Activated T-helper 17 cell treated with anti-CD3 and anti-CD28 coated beads, Interleukin-2, amount 50 U/mL, for 72 hours (primary cell): ENCODE measurements at places on chromosomes 16 and 17. TPM values are rescaled to one million over a fixed set of nuclear protein-coding genes. Genes with fewer than 3 reads are reported as not detected.

GRCh38 chr17:73481676-73482075 lies 162.6 kb downstream of the SDK2 start:
- H3K4me3 ChIP-seq: no peak overlapping the region
- H3K4me1 ChIP-seq: no peaks in the 10 kb centered on the region
- no peaks in the 10 kb centered on the region for H3K36me3 ChIP-seq
- no peak overlapping the region for H3K27ac ChIP-seq
- peaks cover 8% of the 10 kb centered on the region for H3K27me3 ChIP-seq

The LRRC46 gene
- total RNA-seq: 0.61 TPM

The SLFN12L gene
- 72.2 TPM for total RNA-seq

- H3K4me3 ChIP-seq: no peak overlapping the region
- H3K27me3 ChIP-seq: no peaks in the 10 kb centered on the region
- peaks cover 11% of the 10 kb centered on the region for H3K36me3 ChIP-seq
- ATAC-seq: no peak
Measured at GRCh38 chr16:12122202-12122601, 145.7 kb downstream of the SNX29 start.

GRCh38 chr16:47247690-47248089 lies 103.9 kb upstream of the NETO2 start:
- H3K4me3 ChIP-seq: no peak overlapping the region
- H3K36me3 ChIP-seq: no peaks in the 10 kb centered on the region
- no peak for ATAC-seq
- H3K27ac ChIP-seq: no peak overlapping the region
- H3K27me3 ChIP-seq: no peaks in the 10 kb centered on the region

The CACNG3 gene
- total RNA-seq: not detected

GRCh38 chr16:16007743-16008111 lies 58.3 kb downstream of the ABCC1 start:
- H3K4me1 ChIP-seq: peaks cover 24% of the 10 kb centered on the region
- H3K27ac ChIP-seq: peak overlapping the region; percentile 86
- no peaks in the 10 kb centered on the region for H3K27me3 ChIP-seq
- no peak overlapping the region for H3K4me3 ChIP-seq

DNA sequence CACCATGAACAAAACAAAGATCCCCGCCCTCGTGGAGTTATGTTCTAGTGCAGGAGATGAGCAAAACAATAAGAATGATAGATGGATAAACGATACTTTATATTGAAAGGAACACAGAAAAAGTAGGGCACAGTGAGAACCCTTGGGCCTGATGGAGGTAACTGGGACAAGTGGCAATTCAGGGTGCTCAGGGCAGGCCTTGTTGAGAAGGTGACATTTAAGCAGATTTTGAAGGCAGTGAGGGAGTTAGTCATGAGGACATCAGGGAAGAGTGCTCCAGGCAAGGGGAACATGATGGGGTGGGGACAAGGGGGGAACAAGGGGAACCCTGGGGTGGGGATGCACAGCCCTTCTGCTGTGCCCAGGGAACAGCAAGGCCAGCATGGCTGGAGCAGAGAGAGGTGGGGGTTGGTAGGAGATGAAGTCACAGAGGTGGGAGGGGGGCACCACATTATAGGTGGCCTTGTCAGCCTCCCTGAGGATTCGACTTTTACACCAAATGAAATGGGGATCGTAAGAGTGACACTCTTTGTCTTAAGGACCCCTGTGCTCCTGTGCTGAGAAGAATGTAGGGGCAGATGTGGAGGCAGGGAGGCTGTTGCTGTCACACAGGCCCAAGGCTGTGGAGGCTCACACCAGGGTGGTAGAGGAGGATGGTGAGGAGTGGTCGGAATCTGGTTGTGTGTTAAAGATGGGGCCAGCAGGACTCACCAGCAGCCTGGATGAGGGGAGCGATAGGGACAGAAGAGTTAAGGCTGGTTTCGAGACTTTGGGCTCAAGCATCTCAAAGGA lies 9.2 kb upstream of the PRM1 start:
- H3K27ac ChIP-seq: no peak overlapping the region
- H3K4me1 ChIP-seq: peaks cover 7% of the 10 kb centered on the region
- H3K4me3 ChIP-seq: no peak overlapping the region
- ATAC-seq: no peak

The HOXB7 gene
- 0.95 TPM for total RNA-seq

DNA sequence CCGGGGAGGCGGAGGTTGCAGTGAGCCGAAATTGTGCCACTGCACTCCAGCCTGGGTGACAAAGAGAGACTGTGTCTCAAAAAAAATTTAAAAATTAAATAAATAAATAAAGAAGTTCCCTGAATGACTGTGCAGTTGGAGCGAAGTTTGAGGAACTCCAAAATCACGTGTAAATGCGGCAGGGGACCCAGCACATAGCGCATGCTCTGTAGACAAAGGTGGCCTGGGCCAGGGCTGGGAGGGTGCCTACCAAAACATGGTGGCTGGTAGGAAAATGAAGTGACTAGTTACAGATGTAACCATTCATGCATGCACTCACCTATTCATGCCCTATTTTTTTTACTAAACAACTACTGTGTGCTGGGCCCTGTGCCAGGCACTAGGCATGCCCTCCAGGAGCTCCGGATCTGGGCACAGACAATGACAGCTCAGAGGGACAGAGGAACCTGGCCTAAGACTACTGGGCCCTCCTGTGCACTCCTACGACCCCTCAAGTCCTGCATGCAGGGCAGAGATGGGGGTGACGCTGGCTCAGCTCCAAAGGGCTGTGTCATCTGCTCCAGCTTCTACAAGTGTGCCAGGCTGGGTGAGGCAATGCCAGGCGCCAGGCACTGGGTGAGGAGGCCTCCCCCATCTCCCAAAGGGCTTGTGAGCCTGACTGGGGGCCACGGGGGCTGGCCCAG lies 65.3 kb downstream of the RMI2 start:
- H3K27ac ChIP-seq: no peak overlapping the region
- H3K4me1 ChIP-seq: no peaks in the 10 kb centered on the region
- H3K36me3 ChIP-seq: no peaks in the 10 kb centered on the region
- no peak overlapping the region for H3K4me3 ChIP-seq

DNA sequence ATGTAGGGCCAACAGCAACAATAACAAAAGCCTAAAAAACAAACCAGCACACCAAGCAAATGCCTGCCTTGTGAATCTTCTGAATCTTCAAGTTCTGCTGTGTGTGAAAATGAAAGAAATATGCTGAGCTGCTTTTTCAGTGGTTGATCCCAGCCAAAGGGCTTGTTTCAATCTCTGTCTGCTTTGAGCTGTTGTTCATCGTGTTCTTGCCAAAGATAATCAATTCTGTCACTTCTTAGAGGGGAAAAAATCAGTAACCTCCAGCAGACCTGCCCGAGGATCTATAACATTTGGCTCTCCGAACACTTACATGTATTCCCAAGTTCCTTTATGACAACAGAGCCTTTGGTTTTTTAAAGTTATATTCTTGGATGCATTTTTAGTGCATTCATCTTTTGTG lies 65.9 kb downstream of the VPS35L start:
- H3K36me3 ChIP-seq: peaks cover 54% of the 10 kb centered on the region
- no peak overlapping the region for H3K4me3 ChIP-seq
- H3K4me1 ChIP-seq: no peaks in the 10 kb centered on the region
- no peak overlapping the region for H3K27ac ChIP-seq
- H3K27me3 ChIP-seq: no peaks in the 10 kb centered on the region
- ATAC-seq: no peak

GRCh38 chr17:73305845-73306836 lies 5.7 kb downstream of the CDC42EP4 start:
- no peak overlapping the region for H3K4me3 ChIP-seq
- no peaks in the 10 kb centered on the region for H3K36me3 ChIP-seq
- no peaks in the 10 kb centered on the region for H3K4me1 ChIP-seq
- no peak for ATAC-seq

The ZNF624 gene
- total RNA-seq: 3.4 TPM

GRCh38 chr17:45301674-45302073 lies 15.1 kb downstream of the MAP3K14 start:
- H3K36me3 ChIP-seq: peaks cover 89% of the 10 kb centered on the region
- H3K4me1 ChIP-seq: peaks cover 53% of the 10 kb centered on the region
- no peaks in the 10 kb centered on the region for H3K27me3 ChIP-seq

GRCh38 chr17:76467366-76467765 lies at the start of gene AANAT:
AANAT (plus strand) TSS chr17:76467603; CDS start chr17:76468747, 1,144 bp downstream.
- ATAC-seq: no peak
- H3K27ac ChIP-seq: no peak within 1 kb of the TSS
- no peaks in the 10 kb centered on the region for H3K4me1 ChIP-seq
- H3K36me3 ChIP-seq: peaks cover 10% of the 10 kb centered on the region

DNA sequence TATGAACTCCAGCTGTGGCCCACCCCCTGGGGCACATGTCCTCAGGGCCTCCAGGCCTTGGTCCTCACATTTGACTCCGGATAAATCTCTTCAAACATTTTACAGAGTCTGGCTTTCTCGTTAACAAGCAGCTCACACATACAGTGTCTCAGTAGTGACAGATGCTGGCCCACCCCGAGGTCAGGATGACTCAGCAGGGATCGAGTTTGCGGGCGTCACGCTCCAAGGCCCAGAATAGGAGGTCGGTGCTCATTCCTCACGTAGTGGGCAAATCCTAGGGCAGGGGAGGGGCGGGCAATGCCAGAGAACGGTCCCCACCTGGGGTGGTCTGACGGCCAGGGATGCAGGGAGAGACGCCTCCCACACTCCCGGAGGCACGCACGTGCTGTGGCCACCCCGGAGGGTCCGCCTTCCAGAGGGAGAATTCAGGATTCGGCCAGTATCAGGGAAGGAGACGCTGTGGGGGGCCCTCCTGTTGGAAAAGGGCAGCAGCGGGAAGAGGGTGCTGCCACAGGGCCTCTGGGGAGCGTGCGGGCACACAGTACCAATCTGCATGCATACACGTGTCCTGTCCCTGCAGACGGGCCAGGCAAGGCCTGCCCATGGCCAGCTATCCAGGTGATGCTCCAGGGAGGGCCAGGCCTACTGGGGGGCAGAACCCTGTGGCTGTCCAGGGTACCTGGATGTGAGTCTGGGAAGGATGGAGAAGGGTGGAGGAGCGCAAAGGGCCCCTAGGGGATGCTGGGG lies 8.6 kb downstream of the SLC7A5 start:
- peak; percentile 29 for ATAC-seq
- H3K27me3 ChIP-seq: no peaks in the 10 kb centered on the region
- H3K4me3 ChIP-seq: peak overlapping the region; percentile 81
- peaks cover 26% of the 10 kb centered on the region for H3K4me1 ChIP-seq
- peaks cover 99% of the 10 kb centered on the region for H3K36me3 ChIP-seq
- peak overlapping the region; percentile 85 for H3K27ac ChIP-seq

The MYH1 gene
- total RNA-seq: not detected

The SMTNL2 gene
- not detected for total RNA-seq

GRCh38 chr17:80832266-80832676 lies 159.4 kb upstream of the CHMP6 start:
- no peak for ATAC-seq
- H3K27ac ChIP-seq: peak overlapping the region; percentile 89
- H3K36me3 ChIP-seq: peaks cover 6% of the 10 kb centered on the region
- peaks cover 8% of the 10 kb centered on the region for H3K4me1 ChIP-seq
- H3K27me3 ChIP-seq: no peaks in the 10 kb centered on the region
- H3K4me3 ChIP-seq: peak overlapping the region; percentile 65

DNA sequence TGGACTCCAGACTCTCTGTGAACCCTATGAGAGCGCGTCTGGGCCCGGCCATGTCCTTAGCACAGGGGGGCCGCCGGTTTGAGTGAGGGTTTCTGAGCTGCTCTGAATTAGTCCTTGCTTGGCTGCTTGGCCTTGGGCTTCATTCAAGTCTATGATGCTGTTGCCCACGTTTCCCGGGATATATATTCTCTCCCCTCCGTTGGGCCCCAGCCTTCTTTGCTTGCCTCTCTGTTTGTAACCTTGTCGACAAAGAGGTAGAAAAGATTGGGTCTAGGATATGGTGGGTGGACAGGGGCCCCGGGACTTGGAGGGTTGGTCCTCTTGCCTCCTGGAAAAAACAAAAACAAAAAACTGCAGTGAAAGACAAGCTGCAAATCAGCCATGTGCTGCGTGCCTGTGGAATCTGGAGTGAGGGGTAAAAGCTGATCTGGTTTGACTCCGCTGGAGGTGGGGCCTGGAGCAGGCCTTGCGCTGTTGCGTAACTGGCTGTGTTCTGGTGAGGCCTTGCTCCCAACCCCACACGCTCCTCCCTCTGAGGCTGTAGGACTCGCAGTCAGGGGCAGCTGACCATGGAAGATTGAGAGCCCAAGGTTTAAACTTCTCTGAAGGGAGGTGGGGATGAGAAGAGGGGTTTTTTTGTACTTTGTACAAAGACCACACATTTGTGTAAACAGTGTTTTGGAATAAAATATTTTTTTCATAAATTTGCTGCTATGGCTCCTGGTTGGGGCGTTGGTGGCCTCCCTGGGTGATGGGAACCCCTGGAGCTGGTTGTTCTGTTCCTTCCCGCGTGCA lies 23.1 kb downstream of the STAT5A start:
- ATAC-seq: peak; percentile 7
- H3K4me1 ChIP-seq: peaks cover 45% of the 10 kb centered on the region
- peaks cover 100% of the 10 kb centered on the region for H3K36me3 ChIP-seq
- peak overlapping the region; percentile 63 for H3K4me3 ChIP-seq
- no peaks in the 10 kb centered on the region for H3K27me3 ChIP-seq

The NIP7 gene
- 34.0 TPM for total RNA-seq

The SHISA9 gene
- 0.24 TPM for total RNA-seq

- H3K4me1 ChIP-seq: no peaks in the 10 kb centered on the region
- H3K27ac ChIP-seq: no peak overlapping the region
- no peak for ATAC-seq
- H3K4me3 ChIP-seq: no peak overlapping the region
- H3K36me3 ChIP-seq: no peaks in the 10 kb centered on the region
Measured at GRCh38 chr16:8493972-8494371, 96.3 kb downstream of the TMEM114 start.

DNA sequence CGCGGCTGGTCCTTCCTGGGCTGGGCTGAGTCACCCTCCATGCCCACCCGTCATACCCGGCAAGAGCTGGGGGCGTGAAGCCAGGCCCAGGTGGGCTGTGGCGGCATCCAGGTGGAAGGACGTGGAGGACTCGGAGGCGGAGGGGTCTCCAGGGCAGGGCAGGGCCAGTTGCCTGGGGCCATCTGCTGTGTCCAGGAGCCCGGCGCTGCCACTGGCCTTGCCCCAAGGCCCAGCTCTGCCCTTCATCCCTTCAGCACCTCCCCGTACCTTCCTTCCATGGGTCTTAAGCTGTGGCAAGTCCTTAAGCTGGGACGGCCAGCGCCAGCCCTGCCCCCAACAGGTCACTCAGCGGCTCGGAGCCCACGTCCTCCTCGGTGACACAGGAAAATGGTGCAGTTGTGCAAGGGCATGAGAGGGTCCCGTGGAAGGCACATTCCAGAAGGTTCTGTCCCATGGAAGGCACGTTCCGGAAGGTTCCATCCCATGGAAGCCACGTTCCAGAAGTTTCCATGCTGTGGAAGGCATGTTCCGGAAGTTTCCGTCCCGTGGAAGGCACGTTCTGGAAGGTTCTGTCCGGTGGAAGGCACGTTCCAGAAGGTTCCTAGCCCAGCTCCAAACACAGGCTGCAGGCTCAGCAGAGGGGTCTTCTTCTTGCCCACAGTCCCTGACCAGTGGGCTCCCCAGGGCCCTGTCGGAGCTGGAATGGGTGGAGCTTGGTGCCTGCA lies 10.4 kb upstream of the CDH15 start:
- H3K27ac ChIP-seq: no peak overlapping the region
- H3K27me3 ChIP-seq: no peaks in the 10 kb centered on the region
- no peak for ATAC-seq
- no peak overlapping the region for H3K4me3 ChIP-seq
- no peaks in the 10 kb centered on the region for H3K36me3 ChIP-seq
- peaks cover 6% of the 10 kb centered on the region for H3K4me1 ChIP-seq
